Fibroblast of skin of scalp (primary cell): ENCODE measurements at places on chromosomes 12 and 14.

GRCh38 chr12:121784460-121784859 is 9.0 kb downstream of the RHOF start:
- peak; percentile 84 for DNase-seq

DNA sequence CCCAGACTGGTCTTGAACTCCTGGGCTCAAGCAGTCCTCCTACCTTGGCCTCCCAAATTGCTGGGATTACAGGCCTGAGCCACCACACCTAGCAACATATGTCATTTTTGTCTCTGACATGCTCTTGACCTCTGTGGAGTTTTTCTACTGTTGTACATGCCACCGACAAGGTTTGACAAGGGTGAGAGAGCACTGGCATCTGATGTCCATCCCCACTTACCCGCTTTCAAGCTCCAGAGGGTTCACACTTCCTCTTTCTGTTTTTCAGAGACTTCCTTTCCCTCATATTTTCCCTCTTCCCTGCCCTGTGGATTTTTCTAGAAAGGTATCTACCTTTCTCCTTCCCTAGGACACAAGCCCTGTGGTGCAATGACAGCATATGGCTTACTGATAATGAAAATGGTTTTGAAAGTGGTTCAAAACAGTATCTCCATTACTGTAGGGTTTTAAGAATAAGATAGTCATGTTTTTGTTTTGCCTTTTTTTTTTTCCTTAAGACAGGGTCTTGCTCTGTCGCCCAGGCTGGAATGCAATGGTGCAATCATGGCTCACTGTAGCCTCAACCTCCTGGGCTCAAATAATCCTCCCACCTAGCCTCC is 27.7 kb upstream of the PLEKHG3 start:
- no peak for DNase-seq

- no peak for DNase-seq
These were observed 24.7 kb downstream of the RTRAF start for GRCh38 chr14:52013984-52014600.

DNA sequence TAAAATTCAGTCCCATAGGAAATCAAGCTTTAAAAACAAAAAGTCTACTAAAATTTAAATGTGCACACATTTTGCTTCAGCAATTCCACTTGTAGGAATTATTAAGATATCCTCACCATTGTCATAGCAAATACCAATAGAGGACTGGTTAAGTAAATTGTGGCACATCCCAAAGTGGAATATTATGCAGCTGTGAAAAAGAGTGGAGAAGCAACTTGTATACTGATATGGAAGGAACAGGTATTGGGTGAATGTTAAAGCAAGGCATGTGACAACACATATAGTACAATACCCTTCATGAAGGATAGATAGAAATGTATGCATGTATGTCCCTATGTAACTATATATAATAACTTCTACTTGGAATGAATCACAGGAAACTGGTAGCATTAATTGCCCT is 11.9 kb downstream of the KRT8 start:
- DNase-seq, result no peak

DNA sequence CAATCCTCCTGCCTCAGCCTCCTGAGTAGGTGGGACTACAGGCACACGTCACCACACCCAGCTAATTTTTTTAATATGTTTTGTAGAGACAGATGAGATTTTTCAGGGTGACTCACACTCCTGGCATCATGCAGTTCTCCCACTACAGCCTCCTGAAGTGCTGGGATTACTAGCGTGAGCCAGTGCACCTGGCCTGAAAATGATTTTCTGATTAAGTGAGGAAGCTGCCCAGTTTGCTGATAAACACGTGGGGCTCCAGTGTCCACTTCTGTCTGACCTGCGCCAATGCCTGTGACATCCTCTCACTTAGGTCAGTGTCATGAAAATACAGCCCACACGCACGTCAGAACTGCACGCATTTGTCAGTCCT is 37.0 kb upstream of the SFSWAP start:
- DNase-seq, result no peak

DNA sequence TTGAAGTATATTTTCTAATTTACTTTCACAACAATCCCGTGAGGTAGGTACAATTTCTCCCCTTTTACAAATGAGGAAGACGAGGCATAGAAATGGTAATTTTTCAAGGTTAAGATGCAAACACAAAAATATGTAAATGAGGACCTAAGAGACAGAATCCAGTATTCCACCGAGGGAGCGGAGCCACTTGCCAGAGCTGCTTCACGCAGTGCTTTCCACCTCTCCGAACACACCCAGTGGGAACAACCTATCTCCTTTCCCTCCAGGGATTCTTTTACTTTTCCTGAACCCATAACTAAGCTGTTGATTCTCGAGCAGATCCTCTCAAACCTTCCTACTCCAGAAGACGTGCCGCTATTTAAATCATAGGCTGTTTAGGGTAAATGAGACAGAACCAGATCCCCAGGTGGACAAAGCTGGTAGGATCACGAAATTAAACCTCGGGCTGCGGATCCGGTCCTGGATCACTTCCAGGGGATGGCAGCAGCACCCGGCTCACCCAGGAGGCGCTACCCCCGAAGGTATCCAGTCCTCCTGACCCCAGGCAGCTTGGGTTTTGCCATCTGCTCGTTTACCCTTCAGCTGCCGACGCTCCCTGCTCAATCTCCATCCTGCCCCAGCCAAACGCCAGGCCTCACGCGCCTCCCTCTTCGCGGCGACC is 1.5 kb downstream of the DDHD1 start:
- DNase-seq, result peak; percentile 38

GRCh38 chr14:88698651-88699050 is 94.1 kb downstream of the EML5 start:
- DNase-seq, result no peak

- DNase-seq, result no peak
These were observed 3.7 kb downstream of the ANG start for GRCh38 chr14:20692116-20692751.

GRCh38 chr12:128803788-128804187 is 20.0 kb downstream of the SLC15A4 start:
- DNase-seq, result no peak

- DNase-seq, result no peak
These were observed 18.3 kb downstream of the DYRK4 start for GRCh38 chr12:4580281-4580688.

- DNase-seq, result no peak
These were observed 20.6 kb downstream of the GSG1 start for GRCh38 chr12:13082861-13083260.

DNA sequence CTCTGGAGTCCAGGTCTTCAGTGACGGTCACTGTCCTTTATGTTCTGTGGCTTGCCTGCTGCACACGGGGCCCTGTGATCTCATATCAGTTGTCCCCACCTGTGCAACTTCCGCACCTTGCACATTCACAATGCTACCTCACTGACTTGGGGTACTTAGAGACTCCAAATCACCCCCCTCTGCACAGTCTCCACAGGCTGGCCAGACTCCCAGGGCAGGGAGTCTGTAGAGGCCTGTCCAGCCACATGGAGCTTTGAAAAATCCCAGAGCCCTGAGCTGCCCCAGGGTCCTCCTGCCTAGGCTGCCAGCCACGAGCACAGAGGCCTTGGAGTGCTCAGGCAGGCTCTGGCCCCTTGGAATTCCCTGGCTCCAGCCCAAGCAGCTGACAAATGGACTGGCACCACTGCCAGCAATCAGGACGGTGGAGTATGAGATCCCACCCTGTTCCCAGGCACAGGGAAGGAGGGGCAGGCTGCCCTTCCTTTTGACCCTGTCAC is 26.4 kb downstream of the CMKLR1 start:
- DNase-seq, result peak; percentile 38

DNA sequence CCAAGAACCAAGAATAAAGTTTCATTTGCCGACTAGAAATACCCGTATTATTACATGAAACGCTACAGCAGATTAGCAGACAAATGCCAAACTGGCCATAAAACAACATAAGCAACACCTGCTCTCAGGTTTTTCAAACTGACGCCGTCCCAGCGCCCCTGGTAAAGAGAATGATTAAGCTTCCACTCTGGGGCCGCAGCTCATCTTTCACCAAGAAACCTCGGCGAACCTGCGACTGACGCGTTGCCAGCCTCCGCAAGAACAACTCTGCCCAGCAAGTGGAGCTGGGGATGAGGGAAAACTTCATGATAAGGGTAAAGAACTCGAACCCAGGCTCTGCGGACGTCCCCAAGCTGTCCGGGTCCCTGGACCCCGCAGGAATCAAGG is 530 bp downstream of the ARL1 start:
- DNase-seq, result no peak

GRCh38 chr12:62930546-62931425 is 4.2 kb downstream of the PPM1H start:
- no peak for DNase-seq

DNA sequence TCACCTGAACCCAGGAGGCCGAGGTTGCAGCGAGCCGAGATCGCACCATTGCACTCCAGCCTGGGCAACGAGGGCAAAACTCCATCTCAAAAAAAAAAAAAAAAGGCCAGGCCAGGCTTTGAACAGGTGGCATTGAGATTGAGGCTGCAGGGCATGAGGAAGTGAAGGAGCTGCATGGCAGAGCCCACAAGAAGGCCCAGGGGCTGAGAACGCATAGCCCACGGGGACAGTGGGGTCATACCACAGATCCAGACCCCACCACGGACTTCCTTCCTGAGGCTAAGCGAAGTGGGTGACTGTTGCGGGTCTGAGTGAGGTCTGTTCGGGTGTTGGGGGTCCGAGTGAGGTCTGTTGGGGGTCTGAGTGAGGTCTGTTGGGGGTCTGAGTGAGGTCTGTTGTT is 7.8 kb downstream of the JAG2 start:
- no peak for DNase-seq

DNA sequence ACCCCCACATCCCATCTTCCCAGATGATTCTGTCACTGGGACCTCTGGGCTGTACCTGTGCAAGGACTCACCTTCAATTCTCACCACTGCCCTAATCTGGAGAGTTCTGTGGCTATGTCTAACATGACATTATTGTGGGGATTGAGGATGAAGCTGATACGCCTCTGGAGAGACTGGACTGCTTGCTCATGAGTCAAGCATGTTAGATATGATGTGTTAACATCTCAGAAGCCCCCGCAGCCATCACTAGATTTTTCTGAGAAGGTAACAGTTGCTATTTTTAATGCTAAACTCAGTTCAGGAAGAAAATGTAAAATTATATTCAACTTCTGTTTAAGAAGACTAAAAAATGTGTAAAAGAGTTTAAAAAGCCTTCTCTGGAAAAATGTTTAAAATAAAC is 25.7 kb downstream of the JKAMP start:
- DNase-seq, result no peak

GRCh38 chr12:53279283-53279869 is 11.3 kb downstream of the ESPL1 start:
- DNase-seq, result no peak

DNA sequence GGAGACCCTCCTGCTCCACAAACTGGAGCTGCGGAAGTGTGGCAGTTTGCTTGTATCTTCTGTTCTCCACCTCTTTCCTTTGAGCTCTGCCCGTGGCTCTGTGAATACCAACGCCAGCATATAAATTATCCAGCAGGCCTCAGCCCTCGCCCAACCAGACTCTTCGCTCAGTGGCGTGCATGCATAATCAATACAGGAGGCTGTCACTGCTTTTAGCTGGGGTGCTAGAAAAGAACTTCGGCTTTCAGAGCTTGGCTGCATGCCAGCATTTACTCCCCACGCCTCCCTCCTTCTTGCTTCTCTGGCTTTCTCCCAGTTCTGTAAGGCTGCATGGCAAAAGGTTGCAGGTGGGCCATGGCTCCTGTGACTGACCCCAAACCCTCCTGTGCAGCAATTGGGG is 26.9 kb downstream of the NRXN3 start:
- no peak for DNase-seq

DNA sequence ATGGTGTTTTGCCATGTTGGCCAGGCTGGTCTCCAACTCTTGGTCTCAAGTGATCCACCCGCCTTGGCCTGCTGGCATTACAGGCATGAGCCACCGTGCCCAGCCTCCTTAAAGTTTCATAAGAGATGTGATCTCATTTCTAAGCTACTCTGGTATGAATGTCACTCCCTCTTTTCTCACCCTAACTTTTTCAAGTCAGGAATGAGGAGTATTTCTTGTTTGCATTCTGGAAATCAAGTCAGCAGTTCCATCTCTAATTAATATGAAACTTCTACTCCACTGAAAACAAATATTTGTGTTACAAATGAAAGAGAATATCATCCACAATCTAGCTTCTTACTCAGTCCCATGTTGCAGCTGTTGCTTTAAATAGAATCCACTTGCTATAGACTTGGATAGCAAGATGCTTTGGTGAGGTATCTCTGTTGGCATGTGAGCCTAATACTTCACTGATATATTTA is 61.3 kb downstream of the ARF6 start:
- peak; percentile 82 for DNase-seq

DNA sequence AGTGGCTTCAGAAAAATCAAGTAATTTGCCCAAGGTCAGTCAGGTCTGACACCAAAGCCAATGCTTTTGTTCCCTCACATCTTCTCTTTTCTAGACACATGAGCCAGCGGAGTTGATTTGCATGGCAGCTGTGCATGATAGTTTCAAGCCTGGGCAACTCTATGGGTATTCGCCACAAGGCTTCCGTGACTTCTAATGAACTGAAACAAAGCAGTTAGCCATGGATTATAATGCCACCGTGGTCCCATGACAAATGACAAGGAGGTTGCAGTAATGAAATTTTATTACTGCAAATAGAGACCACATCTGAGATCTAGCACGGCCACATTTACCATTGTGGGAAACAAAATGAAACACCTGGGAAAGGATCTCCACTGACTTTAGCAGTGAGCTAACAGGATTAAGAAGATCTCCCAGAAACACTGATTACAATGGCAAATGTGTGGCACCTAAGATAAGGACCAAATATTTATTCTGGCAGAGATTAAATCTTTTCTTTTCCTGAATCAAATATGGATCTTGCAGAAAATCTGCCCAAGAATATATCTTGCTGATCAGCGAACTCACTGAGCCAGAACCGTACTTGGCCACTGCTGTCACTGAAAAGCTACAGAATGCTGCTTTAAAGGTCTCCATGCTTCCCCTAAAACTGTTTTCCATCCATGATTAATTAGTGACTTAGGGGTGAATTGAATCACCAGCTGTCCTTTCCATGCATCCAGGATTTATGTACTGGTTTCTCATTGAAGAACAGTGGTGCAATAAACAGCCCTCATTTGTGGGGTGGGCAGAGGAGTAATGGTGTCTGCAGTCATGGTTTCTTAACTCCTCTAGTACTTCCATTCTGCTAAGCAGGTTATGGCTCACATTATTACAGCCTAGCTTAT is 551.0 kb downstream of the DIO2 start:
- no peak for DNase-seq

DNA sequence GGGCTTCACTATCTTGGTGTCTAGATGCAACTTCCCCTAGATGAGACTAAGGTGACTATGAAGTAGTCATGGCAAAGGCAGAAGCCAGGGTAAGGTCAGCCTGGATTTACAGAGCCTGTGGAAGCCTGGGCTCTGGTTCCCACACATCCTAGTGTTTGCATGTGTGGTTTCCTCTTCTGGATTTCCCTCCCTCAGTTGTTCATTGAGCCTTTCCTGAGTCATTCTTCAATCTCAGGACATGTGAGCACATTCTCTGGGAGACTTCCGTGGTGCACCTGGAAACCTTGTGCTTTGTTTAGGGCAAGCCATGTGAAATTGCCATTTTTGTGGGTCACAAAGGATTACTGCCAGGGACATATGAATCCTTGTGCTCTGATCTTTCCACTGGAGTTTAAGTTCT is 236.6 kb downstream of the C12orf75 start:
- DNase-seq, result no peak
